ENCODE measurements at places on chromosomes 6 and 20. TPM values are rescaled to one million over a fixed set of nuclear protein-coding genes. Genes with fewer than 3 reads are reported as not detected.

- no peak for DNase-seq
Observed at GRCh38 chr20:11380283-11380682, 537.4 kb upstream of the BTBD3 start.

- DNase-seq = peak; percentile 76
Observed at GRCh38 chr6:49550492-49551077, at the start of gene C6orf141. TSS of gene C6orf141 (plus strand) at chr6:49550668. CDS start at chr6:49550793, 125 bp downstream.

- DNase-seq = no peak
Observed at GRCh38 chr6:152091851-152092341, 284.4 kb downstream of the ESR1 start.

DNA sequence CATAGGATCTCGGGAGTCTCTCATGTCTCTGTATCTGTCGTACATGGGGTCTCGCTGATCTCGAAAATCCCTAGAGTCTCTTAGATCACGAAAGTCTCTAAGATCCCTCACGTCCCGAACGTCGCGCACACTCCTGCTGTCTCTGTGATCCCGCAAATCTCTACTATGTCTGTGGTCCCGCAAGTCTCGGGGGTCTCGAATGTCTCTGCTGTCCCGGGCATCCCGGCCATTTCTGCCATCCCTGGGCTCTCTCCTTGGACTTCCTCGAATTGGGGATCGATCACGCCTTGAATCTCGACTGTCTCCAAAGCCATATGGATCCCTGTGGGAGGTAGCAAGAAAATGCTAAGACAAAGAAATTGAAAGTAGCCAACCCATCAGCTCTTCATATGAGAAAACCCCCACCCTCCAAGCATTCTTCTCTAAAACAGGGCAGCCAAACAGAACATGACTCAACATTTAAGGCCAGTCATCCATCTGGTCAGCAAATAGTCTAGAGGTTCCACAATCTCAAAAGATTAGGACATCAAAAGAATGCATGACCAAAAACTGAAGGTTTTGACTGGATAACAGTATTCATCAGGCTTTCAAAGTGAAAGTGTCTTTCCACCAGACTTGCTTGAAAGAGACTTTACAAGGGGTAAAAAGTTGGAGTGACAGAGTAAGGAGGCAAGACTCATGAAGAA is 19.4 kb downstream of the NCOA5 start:
- no peak for DNase-seq

- DNase-seq = no peak
Observed at GRCh38 chr6:166656230-166657151, 29.4 kb upstream of the RPS6KA2 start.

GRCh38 chr6:82178077-82178758 is 69.3 kb downstream of the IBTK start:
- no peak for DNase-seq

- no peak for DNase-seq
Observed at GRCh38 chr6:54655162-54655561, 191.4 kb upstream of the FAM83B start.

- DNase-seq = no peak
Observed at GRCh38 chr6:44034391-44034861, 92.8 kb downstream of the MRPL14 start.

GRCh38 chr20:23027721-23028120 is 7.4 kb upstream of the SSTR4 start:
- peak; percentile 45 for DNase-seq

GRCh38 chr6:56238352-56238751 is 9.0 kb downstream of the COL21A1 start:
- DNase-seq = no peak

- no peak for DNase-seq
Observed at GRCh38 chr20:47281376-47281775, 75.1 kb downstream of the ZMYND8 start.

DNA sequence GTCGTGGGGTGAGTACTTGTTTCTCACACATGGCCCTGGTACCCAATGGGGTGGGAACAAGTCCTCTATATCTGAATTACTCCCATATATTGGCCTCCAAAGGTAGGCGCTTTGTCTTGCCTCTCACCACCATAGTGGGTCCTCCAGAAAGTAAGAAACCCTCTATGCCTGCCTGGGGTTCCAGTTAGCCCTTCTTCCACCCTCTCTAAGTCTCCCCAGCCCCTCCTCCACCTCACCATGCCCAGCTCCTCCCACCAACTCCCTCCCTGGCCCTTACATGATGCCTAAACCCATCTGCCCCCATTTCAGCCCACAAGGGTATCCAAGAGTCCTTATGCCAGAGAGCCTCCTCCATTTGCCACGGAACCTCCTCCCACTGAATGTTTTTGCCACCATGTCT is 884 bp downstream of the TSPO2 start:
- DNase-seq = no peak

Gene HLA-F
- total RNA-seq = 9.8 TPM

Gene TP53TG5
- total RNA-seq = not detected

Gene ZNF337
- total RNA-seq = 4.4 TPM

Data from right lobe of liver (tissue), 6 donors.